ENCODE measurements at places on chromosomes 7 and 10.

DNA sequence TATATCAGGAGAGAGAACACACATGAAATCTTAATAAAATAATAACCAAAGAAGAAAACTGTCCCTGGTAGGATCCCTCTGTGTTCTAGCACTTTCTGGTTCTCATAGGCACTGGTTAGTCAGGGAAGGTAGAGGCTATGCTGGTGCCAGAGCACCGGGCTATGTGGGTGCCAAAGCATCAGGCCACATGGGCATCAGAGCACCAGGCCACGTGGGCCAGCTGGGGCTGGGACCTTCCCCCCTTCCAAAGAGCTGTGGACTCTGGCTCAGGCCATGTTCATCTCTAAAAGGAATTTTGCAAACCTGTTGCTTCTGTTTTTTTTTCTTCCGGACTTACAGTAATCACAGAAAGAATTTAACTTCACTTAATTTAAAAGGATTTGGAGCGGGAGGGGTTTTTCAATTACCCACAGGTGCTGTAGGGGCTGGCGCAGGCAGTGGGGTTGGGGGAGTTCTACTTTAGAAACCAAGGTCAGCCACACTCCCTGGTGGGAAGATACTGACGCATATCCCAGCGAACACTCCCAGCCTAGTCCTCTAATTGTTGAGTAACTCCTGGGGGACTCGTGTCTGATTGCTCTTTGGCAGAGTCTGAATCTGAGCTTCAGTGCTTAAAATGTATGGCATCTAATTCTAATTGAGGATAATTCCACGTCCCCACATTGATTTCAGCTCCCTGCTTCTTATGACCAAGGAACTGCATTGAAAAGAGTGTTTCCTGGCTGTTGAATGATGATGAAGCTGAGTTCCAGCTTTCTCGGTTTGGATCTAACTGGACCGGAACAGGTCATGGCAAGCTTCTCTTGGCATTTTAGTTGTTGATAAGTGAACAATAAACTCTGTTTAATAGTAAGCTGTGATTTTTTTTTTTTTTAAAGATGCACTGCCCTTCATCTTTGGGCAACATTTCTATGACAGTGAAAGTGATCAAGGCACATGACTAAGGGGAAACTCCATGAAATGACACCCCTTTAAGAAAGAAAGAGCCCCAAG lies 110.7 kb upstream of the FZD8 start:
- no peak for DNase-seq

DNA sequence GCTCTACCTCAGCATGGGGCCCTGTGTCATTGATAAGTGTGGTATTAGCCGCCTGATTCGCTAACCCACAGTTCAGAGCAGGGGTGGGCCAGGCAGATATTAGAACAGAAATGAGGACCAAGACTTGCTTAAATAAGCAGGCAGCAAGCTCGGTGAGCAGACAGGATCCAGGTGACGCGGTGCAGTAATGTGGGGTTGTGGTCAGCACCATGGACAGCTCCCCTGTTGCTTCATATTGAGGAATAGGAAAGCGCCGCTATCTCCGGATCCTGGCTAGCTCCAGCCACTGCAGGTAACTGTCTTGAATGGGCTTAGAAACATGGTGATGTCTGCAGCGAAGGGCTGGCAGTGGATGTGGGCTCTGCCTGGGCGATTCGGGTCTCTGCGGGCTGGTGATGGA lies 51.3 kb upstream of the GPR26 start:
- peak; percentile 74 for DNase-seq

DNA sequence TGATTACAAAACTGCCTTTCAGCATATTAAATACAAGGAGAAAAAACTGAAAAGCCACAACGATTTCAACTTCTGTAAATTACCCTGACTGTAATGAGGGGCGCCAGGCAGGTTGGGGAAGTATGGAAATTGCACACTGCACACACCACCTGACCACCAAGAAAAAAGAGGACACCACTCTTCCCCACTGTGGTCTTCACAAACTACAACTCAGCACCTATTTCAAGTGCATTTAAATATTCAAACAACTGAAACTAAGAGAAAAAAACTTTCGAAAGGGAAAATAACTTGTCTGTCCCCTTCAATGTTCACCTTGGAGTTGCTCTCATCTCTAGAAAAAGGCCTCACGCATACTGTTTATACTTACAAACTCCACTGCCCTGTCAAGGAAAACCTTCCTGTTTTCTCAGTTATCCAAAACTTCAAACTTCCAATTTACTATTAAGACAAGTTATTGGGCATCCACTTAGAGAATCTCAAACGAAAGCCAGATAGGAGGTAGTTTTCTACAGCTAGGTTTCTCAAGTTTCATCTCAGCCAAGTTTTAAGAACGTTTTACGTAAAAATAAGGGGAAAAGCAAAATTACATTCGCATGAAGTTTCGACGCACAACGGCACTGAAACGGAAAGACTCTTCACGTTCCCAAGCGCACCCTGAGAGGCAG lies 1.4 kb downstream of the LARP4B start:
- DNase-seq: no peak

DNA sequence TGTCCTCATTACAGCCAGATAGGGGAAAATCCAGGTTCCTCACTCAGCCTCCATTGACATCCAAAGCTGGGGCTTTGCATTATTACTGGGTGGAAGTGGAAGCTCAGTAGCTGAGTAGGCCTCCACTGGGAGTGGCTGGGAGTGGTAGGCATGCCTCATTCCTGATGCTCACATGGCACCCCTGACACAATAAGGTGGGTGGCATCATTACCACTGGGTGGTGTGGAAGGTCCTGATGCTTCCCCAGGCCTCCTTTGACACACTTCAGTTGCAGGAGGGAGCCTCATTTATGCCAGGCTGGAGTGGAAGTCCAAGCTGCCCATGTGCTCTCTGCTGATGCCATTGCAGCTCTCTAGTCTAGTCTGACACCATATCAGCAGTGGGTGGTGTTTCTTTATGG lies 48.2 kb upstream of the GPR141 start:
- no peak for DNase-seq

DNA sequence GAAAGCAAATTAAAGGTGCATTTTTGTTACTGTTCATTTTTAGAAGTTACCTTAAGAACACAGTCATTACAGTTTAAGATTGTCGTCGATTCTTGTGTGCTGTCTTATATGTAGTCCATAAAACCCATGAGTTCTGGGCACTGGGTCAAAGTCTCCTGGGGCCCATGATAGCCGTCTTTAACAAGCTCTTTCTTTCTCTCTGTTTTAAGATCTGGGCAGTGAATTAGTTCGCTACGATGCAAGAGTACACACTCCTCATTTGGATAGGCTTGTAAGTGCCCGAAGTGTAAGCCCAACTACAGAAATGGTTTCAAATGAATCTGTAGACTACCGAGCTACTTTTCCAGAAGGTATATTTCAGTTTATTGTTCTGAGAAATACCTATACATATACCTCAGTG lies 90.7 kb upstream of the CAPZA2 start:
- DNase-seq: no peak

- no peak for DNase-seq
Observed at GRCh38 chr7:159158888-159159405, 14.3 kb upstream of the VIPR2 start.

- no peak for DNase-seq
Observed at GRCh38 chr7:70415179-70415972, 716.6 kb upstream of the GALNT17 start.

GRCh38 chr7:151796091-151796870 lies 80.6 kb downstream of the PRKAG2 start:
- peak; percentile 81 for DNase-seq

- DNase-seq: no peak
Observed at GRCh38 chr10:12873172-12873571, 128.3 kb downstream of the CCDC3 start.

DNA sequence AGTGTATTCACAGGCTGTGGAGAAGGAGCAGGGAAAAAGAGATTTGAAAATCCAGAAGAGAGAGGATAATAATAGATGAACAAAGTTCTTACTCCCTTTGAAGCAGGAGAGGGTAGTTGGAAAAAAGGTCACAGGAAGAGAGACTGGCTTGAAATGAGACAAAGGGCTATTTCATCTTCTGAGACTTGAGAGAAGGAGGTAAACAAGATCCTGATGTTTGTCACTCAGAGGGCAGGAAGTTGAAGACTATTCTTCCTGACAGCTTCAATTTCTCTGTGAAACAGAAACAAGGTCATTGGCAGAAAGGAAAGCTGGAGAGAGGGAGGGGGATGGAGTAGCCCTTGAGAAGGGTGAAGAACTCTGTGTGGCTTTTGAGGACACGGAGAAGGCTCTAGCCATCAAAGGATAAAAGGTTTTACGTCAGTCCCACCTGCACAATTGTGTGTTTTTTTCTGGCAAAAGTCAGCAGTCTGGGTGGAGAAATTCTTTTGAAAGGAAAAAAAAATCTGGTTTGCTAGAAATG lies 216.1 kb upstream of the STEAP4 start:
- DNase-seq: no peak

- no peak for DNase-seq
Observed at GRCh38 chr7:112161253-112162141, 44.7 kb downstream of the DOCK4 start.

DNA sequence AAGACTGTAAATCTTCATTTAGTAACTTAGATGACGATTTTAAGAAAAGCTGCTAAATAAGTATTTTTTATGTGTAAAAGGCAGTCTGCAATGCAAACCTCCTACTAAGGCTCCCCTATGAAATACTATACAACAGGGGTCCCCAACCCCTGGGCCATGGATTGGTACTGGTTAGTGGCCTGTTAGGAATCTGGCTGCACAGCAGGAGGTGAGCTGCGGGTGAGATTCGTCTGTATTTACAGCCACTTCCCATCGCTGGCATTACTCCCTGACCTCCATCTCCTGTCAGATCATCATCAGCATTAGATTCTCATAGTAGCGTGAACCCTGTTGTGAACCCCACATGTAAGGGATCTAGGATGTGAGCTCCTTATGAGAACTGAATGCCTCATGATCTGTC lies 580.4 kb downstream of the MAGI2 start:
- no peak for DNase-seq

DNA sequence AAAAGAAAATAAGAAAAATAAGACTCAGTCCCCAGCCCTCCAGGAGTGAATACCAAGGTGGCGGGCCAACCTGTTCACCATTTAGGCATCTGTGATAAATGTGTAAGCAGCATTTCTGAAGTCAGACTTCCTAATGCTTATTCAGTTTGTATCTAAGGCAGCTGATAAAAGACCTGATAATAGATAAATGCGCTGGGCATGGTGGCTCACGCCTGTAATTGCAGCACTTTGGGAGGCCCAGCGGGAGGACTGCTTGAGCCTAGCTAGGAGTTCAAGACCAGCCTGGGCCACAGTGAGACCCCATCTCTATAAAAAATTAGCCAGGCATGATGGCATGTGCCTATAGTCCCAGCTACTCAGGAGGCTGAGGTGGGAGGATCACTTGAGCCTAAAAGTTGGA lies 103.6 kb downstream of the SPDYE5 start:
- DNase-seq: no peak

GRCh38 chr7:66421830-66422475 lies 206.7 kb upstream of the KCTD7 start:
- DNase-seq: no peak

DNA sequence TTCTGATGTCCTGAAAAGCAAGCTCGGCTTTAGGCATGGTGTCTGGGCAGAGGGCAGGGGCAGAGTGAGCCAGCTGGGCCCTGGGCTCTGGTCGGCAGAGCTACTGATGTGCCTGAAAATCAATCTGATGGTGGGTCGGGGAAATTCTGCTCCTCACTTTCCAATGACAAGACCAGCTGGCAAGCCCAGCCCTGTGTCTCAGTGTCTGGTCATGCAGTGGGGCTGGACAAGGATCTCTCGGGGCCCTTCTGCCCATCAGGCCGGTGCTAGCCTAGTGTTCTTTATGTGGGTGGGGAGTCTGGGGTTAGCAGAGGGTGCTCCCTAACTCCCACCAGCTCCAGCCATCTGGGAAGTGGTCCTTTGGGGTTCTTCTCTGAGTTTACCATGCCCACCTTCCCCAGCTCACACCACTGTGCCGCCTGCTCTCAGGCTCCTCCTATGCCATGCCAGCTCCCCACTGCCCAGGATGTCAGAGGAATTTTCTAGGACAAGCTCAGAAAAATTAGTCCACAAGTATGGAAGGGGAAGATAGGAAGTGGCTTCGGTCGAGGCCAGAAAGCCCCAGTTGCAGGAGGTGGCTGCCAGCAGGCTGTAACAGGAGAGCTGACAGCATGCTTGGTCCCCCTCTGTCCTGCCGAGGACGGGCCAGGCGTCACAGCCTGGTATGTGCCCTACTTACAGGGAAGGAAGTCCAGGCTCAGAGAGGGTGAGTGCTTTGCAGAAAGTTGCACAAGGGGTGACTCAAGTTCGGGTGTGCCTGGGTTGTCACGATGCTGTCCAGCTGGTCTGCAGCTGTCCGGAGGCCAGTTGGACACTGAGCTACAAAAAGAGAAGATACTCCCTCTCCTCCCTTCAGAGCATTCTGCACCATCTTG lies 135.2 kb downstream of the ADCY1 start:
- peak; percentile 83 for DNase-seq

- no peak for DNase-seq
Observed at GRCh38 chr10:48364659-48365405, 58.4 kb downstream of the MAPK8 start.

GRCh38 chr7:42024537-42024936 lies 212.5 kb downstream of the GLI3 start:
- no peak for DNase-seq

DNA sequence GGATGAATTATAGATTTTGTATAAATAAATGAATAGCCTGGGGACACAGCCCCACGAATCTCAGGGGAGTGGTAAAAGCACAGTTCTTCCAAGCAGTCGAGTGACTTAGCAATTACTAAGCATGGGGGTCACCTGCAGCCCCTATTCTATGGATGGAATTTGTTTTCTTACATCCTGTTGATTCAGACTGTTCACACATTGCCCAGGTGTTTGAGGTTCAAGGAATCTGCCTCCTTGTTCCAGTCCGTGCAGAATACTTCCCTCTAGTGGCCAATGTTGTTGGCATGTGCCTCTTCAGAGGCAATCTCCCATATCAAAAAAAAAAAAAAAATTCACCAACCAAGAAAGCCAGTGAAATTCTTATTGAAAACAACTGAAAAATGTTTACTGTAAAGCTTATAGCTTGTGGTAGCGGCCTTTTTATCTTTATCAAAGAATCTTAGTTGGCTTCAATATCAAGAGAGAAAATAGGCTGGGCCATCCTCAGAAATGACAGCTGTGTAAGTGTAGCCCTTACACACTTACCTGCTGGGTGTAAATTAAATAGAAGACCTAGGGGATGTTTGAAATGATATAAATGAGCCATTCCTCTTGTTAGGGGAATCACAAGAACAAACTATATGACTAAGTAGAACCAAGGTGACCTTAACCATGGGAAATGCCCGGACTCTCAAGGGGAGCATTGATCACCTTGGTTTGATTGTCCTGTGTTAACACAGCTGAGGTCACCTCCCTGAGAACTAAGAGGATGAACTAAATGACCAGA lies 7.8 kb downstream of the LIPM start:
- DNase-seq: peak; percentile 58

- no peak for DNase-seq
Observed at GRCh38 chr7:126856691-126857291, 395.9 kb downstream of the GRM8 start.

Measured in AG08395 (cell line).